RPMI7951 (cell line): ENCODE measurements at places on chromosomes 6 and 20. TPM values are rescaled to one million over a fixed set of nuclear protein-coding genes. Genes with fewer than 3 reads are reported as not detected.

Gene FHL5
- total RNA-seq: not detected in 2 replicates

Gene GPX5
- not detected in 2 replicates for total RNA-seq

Gene HLA-G
- total RNA-seq: not detected in 2 replicates

Gene HLA-DOB
- 0.10 TPM in 1 of 2 replicates, not detected in the other for total RNA-seq

Gene PSORS1C2
- total RNA-seq: not detected in 2 replicates

Gene YTHDF1
- 21.2 and 22.1 TPM in 2 replicates for total RNA-seq

Gene MEI4
- not detected in 2 replicates for total RNA-seq

- no peak for DNase-seq
These were observed 407.1 kb downstream of the BMP2 start for GRCh38 chr20:7174554-7174953.

DNA sequence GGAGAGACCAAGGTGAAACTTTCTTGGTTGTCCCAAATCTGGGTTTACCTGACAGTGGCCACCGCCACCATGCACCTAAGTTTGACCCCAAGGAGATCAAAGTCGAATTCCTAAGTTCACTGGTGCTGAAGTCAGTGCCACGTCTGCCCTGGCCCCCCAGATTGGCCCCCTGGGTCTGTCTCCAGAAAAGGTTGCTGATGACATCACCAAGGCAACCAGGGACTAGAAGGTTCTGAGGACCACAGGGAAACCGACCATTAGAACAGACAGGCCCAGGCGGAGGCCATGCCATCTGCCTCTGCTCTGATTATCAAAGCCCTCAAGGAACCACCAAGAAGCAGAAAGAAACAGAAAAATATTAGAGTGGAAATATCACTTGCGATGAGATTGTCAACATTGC, 91.2 kb downstream of the DLL1 start:
- no peak for DNase-seq

DNA sequence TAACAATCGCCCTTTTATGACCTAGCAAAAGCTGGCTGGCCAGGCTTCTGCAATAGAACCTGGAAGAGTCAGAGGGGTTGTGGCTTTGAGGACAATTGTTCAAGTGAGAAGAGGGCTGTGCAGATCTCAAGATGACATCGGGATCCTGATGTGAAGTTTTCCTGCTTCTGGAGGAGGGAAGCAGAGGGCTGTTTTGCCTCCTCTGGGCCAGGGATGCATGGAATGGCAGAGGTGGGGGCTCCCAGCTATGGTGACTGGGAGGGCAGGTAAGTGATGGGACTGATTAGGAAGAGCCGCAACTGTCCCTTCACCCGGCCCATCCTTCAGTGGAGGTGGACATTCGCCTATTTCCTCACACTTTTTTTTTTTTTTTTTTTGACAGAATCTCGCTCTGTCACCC, 43.4 kb upstream of the BLCAP start:
- no peak for DNase-seq

- DNase-seq: peak; percentile 57
These were observed 21.9 kb upstream of the SCUBE3 start for GRCh38 chr6:35191889-35192288.

GRCh38 chr6:56244089-56244488, 3.3 kb downstream of the COL21A1 start:
- no peak for DNase-seq

DNA sequence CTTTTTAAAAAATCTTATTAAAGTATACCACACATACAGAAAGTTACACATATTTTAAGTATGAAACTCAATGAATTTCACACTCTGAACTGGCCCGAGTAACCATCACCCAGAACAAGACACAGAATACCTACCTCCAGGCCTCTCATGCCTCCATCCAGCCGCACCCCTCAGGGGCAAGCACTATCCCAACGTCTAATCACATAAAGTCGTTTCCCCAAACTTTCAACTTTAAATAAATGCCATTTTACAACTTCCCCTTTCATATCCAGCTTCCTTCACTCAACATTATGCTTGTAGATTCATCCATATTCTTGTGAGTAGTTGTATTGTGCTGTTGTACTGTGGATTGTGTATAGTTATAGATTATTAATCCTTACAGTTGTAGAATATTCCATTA, 539.1 kb downstream of the CD83 start:
- DNase-seq: no peak

DNA sequence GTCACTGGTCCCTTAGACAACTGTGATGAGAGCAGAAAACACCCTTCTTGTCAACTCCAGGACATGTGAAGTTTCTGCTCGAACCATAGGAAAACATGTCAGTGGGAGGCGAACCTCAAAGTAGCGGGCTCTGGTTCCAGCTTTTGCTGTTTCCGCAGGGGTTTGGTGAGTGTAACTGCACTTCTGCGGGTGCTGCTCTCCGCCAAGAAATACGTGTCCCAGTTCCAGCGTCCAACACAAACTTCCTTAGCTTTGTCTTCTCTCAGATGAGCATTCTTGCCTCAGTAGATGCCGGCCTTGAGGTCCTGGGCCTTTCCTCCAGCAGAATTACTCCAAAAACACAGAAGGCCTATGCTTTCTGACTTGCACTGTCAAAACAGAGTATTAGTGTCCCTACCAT, 156.3 kb downstream of the FNDC1 start:
- no peak for DNase-seq

GRCh38 chr20:62301111-62301668, 1.6 kb upstream of the ADRM1 start:
- DNase-seq: no peak

- DNase-seq: peak; percentile 59
These were observed 102.2 kb downstream of the PREX1 start for GRCh38 chr20:48725555-48725991.

DNA sequence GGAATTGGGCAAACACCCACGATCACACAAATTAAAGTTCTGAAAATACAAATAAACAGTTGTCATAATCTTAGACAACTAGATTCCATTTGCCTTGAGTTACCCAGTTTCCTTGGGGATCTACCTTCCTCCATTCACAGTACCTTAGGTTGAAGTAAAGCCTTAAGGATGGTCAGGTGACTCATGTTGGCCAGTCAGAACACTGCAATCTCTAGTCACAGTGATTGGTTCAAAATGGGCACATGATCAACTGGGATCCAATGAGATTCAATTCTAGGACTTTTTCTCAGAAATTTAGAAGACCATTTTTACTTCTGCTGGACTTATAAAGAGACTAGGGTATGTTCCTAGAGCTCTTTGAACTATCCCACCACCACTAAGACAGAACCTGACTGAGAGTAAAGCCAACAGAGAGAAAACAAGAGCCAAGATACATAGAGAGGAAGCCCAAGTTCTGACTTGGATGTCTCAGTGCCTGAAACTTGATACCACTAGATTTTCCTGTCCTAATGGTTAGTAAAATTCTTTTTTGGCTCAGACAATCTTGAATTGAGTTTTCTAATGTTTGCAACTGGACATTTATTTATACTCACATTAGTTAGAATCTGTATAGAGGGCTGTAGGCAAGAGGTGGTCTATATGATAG, 8.6 kb upstream of the CLIC5 start:
- no peak for DNase-seq

GRCh38 chr6:73043446-73043845, 181.8 kb downstream of the KHDC1L start:
- no peak for DNase-seq

DNA sequence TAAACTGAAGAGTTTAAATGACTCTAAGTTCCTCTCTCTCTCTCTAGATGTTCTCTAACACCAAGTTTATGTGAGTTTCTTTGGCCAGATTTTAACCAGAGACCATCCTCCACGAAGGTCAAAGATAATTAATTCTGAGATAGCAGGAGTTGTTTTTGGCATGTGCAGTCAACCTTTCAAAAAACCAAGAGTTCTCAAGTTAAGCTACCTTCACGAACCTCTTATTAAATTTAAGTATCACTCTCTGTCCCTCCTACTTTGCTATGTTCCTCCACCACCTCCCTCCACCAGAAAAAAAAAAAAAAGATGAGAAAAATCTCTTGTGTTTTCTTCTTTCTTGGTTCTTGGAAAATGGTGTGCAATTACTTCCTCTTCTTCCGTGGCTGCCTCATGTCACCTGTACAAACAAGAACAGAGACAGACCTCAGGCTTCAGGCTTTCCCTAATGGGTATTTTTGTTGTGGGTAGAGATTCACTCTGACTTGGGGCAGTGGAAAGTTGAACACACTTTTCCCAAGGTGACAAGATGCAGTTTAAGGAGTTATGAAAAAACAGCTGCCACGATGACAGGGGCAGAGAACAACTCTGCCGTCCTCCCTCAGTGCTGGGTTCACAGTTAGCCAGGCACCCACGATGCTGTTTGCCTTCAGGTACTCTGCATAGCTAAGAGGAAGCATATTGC, 64.3 kb downstream of the ADTRP start:
- DNase-seq: no peak

DNA sequence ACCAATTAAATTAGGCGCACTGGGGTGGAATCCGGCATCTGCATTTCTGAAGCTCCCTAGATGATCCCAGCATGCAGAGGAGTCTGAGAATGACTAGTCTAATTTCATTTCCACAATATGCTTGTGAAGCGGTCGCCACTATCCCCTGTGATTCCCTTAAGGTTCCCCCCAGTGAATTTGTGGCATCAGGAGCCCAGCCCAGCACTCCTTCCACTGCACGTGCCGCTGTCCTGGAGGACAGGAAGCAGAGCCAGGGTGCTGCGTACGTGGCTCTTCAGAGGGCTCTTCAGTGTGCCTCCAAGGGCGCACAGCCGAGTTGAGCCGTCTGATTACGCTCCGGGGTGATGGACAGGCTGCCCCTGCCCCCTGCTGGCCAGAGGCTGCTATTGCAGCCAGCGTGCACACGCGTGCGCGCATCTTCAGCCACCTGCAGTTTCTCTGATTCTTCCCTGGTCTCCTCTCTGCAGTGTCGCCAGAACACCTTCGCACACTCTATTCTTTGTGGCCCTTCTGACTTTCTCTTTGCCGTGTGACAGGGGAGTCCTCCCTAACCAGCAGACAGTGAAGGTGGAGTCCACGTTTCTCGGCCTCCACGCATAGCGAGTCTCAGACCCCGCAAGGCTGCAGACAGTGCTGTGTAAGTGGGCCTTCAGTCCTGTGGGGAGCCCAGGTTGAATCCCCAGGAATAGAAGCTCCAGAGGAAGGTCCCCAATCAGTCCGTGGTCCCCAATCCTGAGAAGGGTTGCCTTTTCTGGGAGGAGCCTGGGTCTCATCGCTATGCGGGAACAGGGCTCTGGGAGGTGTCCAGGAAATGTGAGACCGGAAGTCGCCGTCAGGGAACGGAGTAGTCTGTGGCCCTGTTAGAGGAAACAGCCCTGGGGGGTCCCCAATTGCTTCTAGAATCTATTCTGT, 16.5 kb upstream of the NCR2 start:
- DNase-seq: peak; percentile 70

- DNase-seq: no peak
These were observed 54.8 kb downstream of the DACT2 start for GRCh38 chr6:168264593-168265335.
